ENCODE measurements at places on chromosomes 16 and 17. TPM values are rescaled to one million over a fixed set of nuclear protein-coding genes. Genes with fewer than 3 reads are reported as not detected.

The PPY gene
- total RNA-seq: not detected

The PRAC2 gene
- total RNA-seq: not detected

The FSCN2 gene
- total RNA-seq: not detected

The CHAD gene
- not detected for total RNA-seq

The ABCC6 gene
- not detected for total RNA-seq

The KRT32 gene
- not detected for total RNA-seq

The RNF222 gene
- total RNA-seq: not detected

DNA sequence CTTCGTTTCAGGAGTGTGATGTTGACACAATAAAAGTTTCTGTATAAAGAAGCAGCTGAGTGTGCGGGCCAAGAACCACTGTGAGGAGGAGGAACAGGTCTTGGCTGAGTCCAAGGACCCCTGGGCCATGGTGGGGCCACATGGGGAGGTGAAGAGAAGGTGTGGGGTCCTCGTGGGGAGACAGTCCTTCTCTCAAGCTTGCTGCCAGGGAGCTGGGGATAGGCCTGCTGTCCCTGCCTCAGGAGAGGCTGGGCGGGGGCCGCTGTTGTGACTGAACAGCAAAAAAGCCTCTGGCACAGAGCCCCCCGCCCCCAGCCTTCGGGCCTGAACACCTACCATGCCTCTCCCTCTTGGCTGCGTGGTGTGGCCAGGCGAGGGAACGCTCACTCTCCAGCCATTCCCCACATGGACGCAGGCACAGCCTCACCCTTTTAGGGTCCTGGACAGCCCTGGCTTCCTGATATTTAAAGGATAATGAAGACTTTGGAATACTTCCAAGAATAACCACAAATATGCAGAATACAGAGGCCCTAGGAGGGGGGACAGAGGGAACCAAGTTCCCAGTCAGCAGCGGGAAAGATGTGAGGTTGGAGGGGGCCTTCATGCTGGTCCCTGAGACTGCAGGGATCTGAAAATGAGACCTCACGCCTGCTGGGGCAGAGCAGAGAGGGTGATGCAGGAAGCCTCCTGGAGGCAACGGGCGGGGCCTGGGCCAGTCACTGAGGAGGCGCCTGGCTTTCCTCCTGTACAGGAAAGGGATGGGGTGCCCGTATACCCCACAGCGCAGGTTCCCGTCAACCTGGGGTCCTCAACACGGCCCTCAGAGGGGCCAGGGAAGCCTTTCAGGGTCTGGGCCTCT, 100.0 kb upstream of the CREBBP start:
- DNase-seq: no peak

DNA sequence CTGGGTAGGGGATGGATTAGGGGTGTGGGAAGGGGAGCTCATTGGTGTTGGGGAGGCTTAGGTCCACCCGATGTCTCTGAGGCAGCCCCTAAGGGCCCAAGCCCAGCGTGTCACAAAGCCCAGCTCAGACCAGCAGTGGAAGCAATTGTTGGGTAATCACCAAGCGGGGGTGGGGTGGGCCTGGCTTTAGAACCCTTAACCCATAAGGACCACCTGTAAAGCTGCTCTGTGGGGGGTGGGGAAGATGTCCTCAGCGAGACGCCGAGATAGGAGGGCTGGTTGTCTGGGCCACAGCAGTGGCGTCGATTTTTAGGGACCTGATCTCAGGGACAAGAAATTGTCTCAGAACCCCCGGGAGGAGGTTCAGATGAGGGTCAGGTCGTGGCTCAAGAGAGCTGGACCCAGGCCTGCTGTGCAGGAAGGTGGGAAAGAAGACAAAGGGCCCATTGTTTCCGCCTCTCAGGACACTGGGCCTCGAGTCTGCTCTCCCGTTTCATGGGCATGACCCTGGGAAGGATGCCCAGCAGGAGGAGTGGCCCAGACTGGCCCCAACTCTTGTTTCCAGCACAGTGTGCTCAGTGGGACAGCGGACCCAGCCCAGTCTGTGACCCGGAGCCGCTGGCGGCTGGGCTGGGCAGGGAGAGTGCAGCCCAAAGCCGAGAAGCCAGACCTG, 15.9 kb downstream of the ST6GALNAC2 start:
- DNase-seq: no peak

DNA sequence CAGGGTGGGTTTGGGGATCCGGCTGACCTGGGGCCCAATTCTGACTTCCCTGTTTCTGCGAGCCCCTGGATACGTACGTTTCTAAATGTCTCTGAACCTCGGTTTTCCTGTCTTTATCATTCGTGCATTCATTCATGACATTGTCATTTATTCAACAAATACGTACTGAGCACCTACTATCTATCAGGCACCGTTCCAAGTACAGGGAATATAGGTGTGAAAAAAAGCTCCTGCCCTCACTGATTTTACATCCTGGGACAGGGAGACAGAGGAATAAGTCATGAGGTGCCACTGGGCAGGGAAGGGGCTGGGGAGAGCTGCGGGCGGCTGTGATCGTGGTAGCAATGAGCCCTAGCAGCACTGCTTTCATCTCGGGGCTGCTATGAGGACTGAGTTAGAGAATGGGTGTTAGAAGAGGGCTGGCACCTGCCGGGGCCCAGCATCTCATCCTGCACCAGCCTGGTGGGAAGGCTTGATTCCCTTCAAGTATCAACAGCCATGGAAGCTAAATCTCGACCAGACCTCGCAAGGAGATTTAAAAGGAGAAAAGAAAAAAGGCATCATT, 88.3 kb upstream of the DNAH17 start:
- no peak for DNase-seq

GRCh38 chr16:17340804-17341203, 130.0 kb downstream of the XYLT1 start:
- no peak for DNase-seq

- DNase-seq: no peak
Measured at GRCh38 chr17:33989361-33990148, 265.5 kb upstream of the CCL2 start.

- no peak for DNase-seq
Measured at GRCh38 chr17:77092025-77092424, 48.7 kb upstream of the SEC14L1 start.

GRCh38 chr17:35256629-35257028, 13.8 kb downstream of the SLFN5 start:
- DNase-seq: no peak

GRCh38 chr16:2339521-2340484, 725 bp downstream of the ABCA3 start:
- DNase-seq: peak; percentile 19

GRCh38 chr17:602436-602835, 112.2 kb downstream of the VPS53 start:
- DNase-seq: no peak

GRCh38 chr16:69100071-69100691, 5.3 kb upstream of the HAS3 start:
- DNase-seq: no peak

GRCh38 chr17:79324194-79324593, 249.6 kb downstream of the ENGASE start:
- DNase-seq: no peak

GRCh38 chr16:67653128-67653788, 6.8 kb downstream of the ACD start:
- DNase-seq: no peak

DNA sequence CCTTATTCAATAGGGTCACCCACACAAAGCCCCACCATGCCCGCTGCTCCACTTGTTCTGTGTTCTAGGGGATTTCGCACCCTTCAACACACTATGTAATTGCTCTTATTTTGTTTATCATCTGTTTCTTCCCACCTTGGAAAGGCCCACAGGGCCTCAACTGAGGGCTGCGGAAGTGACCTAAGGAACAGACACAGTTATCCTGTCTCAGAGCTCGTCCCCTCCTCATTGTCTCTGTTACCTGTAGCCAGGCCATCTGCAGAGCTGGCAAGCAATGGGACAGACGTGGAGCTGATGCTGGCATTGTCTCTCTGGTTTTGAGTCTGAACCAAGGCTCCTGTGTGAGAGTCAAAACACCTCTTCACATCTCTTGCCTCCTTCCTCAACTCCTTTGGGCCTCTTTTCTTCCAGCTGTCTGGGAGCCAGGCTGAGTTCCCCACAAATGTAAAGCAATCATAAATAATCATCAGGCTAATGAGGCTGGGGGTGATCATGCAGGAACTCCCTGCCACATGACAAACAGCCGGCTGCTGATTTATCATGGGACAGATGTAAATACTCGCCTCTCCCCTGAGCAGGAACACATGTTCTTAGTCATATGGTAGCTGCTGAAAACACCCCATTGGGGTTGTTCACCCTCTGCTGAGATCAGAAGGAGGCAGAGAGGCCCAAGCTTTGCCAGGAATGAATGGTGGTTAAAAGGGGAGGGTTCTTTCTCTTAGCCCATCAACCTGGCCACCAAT, 71.9 kb downstream of the AXIN2 start:
- DNase-seq: no peak
